Activated T-helper 9 cell treated with anti-CD3 and anti-CD28 coated beads, Interleukin-2, amount 50 U/mL, for 16 hours (primary cell): ENCODE measurements at places on chromosomes 2 and 18.

DNA sequence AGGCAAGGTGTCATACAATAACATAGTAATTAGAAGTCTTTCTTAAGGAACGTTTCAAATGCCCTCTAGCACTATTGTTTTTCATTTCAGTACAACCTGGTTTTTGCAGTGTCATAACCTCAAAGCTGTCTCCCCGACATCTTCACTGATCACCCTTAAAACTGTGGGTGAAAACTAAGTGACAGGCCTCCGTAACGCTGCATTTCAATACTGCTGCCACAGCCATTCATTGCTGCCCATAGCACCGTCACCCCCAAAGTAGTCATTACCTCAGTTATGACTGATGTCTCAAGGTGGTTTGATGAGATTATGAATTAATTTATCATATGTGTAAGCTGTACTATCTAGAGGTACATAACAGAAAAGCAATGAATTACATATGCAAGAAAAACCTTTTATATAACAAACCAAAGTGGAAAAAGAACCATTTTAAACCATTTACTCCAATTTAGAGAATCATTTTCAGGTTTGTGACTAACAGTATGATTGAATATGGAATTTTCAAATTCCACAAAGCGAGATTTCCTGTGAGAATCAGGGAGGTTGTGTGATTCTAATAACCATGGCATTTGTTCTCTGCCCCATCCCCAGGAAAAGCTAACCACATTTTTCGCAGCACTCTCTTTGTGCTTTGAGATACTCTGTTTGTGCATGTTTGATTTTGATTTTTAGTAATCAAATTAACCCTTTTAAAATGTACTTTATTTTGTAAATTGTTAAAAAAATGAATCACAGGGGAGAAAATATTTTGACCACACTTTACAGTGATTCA, 263.0 kb downstream of the PTGR3 start:
- no peak for DNase-seq

DNA sequence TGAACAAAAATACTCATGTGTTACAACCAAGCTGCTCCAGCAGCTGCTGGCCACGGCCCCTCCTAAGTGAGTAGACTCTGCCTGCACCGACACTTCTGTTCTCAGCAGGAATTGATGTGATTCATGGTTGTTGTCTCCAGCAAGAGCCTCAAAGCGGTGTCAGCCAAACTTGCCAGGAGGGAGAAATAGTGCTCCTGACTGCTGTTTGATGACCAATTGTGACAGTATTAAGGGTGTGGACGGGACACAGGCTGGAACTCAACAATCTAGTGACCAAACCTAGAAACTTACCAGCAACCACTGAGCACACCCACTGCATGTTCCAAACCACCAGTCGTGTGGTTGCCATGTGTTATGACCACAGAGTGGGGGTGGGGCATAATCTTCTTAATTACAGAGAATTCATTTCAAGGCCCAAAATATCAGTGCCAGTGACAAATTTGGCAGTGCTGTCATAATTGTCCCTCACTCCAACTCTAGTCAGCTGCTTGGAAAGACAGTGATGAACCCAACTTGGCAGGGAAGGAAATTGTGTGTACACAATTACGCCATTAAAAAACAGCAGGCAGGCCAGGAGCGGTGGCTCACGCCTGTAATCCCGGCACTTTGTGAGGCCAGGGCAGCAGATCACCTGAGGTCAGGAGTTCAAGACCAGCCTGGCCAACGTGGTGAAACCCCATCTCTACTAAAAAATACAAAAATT, 30.4 kb downstream of the FBLN7 start:
- DNase-seq: no peak

- DNase-seq: no peak
Measured at GRCh38 chr2:105104208-105104731, 66.4 kb downstream of the MRPS9 start.

DNA sequence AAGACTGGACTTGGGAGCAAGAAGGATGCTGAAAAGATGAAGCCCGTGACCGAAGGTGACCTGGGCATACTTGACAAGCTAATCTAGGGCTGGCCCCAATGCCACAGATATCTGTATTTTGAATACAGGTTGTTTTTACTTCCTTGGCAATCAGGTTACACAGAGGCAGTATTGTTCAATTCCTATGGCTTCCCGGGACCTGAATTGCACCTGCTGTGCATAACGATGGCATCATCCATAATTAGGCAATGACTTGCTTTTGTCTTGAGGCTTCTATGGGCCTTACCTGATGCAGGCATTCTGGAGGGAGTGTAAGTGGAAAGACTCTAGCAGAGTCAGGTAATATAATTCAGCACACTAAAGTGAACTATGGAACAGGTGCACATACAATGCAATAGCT, 60.6 kb upstream of the CUL3 start:
- no peak for DNase-seq

- no peak for DNase-seq
Measured at GRCh38 chr18:61870151-61870550, 22.7 kb downstream of the RNF152 start.

DNA sequence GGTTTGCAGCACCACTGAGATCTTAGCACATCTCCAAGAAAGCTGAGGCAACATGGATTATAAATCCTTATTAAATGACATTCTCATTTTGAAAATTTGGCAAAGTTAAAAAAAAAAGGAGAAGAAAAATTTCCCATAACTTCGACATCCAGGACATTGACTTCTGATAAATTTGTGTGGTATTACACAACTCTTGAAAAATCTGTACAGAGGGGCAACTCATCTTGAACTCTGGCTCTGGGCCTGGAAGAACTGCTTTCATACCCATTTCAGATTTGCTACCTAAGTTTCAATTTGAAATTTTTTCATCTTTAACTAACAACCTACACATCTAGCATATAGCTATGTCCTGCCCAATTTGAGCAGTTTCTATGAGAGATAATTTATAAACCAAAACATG, 118.0 kb upstream of the UGP2 start:
- no peak for DNase-seq

GRCh38 chr18:33928231-33928630, 296.5 kb downstream of the NOL4 start:
- DNase-seq: no peak

GRCh38 chr2:240464514-240465241, 29.2 kb downstream of the GPC1 start:
- DNase-seq: no peak

GRCh38 chr2:240363746-240364581, 71.5 kb upstream of the GPC1 start:
- DNase-seq: no peak

GRCh38 chr2:147364597-147364996, 480.2 kb upstream of the ACVR2A start:
- no peak for DNase-seq

- DNase-seq: no peak
Measured at GRCh38 chr2:42128721-42129486, 40.2 kb upstream of the EML4 start.

GRCh38 chr2:74819702-74820101, 14.2 kb upstream of the HK2 start:
- no peak for DNase-seq

DNA sequence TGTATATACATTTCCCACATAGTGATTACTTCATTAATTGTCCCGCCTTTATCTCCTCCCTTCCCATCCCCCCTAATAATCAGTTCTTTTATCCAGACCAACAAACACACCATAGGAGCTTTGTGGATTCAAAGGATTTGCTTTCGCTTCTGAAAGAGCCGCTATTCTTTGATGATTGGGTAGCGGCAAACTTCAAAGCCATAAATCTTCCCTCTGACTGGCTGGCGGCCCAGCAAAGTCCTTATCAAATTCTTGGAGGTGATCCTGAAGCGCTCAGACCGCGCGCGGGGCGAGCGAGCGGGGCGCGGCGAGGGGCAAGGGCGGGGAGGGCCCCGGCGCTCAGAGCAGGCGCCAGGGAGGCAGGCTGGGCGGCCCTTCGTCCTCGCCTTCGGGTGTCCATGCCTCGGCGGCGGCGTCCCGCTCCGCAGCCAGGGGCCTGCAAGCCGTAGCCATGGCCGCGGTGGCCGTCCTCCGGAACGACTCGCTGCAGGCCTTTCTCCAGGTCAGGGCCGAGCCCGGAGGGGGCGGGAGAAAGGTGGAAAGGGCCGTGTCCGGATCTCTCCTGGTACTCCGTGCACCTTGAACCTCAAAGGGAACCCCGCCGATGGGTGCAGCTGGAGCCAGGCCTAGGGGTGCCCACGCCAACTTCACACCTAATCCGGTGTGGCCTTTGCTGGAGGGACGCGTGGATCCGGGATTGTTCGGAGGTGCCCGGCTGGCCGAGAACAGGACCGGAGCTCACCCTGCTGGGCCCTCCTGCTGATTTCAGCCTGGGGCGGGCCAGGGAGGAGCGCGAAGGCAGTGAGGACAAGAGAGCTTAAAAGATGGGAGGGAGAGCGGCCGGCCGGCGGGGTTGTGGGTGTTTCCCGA, at the start of gene SP5:
TSS of gene SP5 (plus strand) at position 276 of the 870 bp plus-strand sequence. CDS start at position 452, 176 bp downstream.
- no peak for DNase-seq

- no peak for DNase-seq
Measured at GRCh38 chr2:69211048-69211447, 176.0 kb downstream of the GFPT1 start.

- no peak for DNase-seq
Measured at GRCh38 chr18:70956554-70956953, 667.7 kb downstream of the SOCS6 start.

DNA sequence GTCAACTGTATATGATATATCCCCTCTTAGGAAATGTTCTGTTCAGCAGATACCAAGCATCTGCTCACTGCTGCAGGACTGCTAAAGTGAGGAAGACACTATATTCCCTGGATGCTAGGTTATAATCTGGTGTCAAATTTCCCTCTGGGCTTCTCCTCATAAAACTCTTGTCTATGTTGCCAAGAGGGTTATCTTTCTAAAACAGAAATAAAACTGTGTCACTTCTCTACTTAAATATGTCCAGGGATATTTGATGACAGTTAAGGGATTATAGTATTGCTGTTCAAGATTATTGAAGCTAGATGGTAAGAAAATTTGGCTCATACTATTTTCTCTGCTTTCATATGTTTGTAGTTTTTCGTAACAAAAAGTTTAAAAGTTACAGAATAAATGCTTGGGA, 30.5 kb upstream of the SNRNP27 start:
- DNase-seq: no peak

DNA sequence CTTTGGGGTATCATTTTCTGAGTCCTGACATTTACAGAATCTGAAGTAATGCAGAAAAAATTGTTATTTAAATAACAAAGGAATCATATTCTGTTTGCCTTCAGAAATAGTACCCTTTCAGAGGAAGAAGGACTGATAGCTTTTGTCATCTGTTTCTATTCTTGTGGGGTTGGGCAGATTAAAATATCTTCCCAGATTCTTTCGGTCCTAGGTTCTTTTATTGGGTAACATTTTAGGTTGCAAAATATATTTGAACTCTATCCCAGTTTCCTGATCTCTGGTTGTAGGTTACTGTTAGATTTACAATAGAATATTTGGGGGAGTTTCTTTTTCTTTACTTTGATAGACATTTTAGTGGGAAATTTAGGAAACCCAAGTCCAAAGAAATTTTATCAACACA, 550.5 kb downstream of the SPAG16 start:
- DNase-seq: no peak

DNA sequence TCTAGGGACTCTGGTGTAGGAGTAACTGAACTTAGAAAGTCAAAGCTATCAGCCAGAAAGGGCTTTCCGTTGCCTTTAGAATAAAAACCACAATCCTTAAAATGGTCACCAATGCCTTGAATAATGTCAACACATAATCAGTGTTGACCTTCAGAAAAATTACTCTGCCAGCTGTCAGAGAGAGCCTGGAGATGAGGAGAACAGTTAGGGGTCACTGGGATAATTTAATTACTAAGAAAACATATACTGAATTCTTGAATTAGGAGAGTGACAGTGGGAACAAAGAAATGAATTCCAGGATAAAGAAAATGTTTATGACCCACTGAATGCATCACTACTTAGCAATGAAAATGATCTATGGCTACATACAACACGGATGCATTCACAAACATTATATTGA, 23.4 kb upstream of the UGP2 start:
- no peak for DNase-seq

DNA sequence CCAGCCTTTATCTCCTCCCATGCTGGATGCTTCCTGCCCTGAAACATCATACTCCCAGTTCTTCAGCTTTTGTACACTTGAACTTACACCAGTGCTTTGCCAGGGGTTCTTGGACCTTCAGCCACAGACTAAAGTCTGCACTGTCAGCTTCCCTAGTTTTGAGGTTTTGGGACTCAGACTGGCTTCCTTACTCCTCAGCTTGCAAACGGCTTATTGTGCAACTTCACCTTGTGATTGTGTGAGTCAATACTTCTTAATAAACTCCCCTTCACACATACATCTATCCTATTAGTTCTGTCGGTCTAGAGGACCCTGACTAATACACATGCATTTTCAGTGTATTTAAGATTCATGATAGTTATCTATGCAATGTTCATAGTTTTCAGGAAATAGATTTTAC, 35.8 kb upstream of the ZNF804A start:
- no peak for DNase-seq

GRCh38 chr2:230459216-230459615, 43.2 kb downstream of the SP100 start:
- DNase-seq: no peak

- no peak for DNase-seq
Measured at GRCh38 chr18:31206787-31207381, 44.2 kb upstream of the DSC1 start.
